ENCODE measurements at places on chromosomes 16 and 17.
A peak's percentile ranks its signal among the peaks of the same experiment; 100 is the strongest.

DNA sequence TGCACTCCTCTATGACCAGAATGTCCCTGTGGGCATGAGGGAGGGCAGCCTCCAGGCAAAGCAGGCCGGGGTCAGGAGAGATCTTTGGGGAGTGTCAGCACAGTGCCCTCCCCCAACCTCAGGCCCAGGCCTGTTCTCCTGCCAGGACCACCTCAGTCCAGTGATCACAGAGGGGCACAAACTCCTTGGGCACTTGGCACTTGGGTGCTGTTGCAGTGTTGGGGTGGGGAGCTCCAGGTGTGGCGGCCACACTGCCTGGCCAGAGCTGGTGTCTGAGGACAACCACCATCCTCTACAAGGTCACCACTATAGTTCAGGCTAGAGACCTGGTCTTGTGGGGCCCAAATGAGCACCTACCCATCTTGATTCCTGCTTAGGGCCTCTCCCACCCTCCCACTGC is 37.2 kb downstream of the SMPD3 start:
- no peak for DNase-seq

- DNase-seq = no peak
These were observed 742 bp upstream of the FBXO31 start for GRCh38 chr16:87384162-87384874.

GRCh38 chr17:77824102-77824779 is 134.3 kb upstream of the TNRC6C start:
- DNase-seq = no peak

GRCh38 chr16:75227361-75228142 is 8.8 kb downstream of the CTRB1 start:
- DNase-seq = no peak

GRCh38 chr16:80931801-80932707 is 74.6 kb downstream of the CMC2 start:
- peak; percentile 40 for DNase-seq

- no peak for DNase-seq
These were observed 9.4 kb downstream of the KRT33A start for GRCh38 chr17:41340934-41341861.

GRCh38 chr17:36814958-36815357 is 122.3 kb upstream of the LHX1 start:
- no peak for DNase-seq

DNA sequence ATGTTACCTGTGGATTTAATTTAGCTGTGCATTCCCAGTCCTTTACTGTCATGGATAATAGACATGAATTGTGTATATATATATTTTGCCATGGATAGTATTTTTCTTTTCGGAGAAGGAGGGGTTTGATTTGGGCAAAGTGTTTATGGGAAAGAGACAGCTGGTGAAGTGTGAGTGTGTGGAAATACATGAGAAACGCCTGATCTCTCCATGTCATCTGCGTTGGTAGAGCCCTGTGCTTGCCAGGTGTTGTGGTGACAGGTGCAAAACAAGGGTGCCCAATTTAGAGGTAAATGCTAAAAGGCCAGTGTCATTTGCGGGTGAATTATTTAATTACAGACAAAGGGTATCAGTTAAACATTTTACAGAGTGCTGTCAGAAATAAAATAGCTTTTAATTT is 23.4 kb downstream of the NDEL1 start:
- no peak for DNase-seq

DNA sequence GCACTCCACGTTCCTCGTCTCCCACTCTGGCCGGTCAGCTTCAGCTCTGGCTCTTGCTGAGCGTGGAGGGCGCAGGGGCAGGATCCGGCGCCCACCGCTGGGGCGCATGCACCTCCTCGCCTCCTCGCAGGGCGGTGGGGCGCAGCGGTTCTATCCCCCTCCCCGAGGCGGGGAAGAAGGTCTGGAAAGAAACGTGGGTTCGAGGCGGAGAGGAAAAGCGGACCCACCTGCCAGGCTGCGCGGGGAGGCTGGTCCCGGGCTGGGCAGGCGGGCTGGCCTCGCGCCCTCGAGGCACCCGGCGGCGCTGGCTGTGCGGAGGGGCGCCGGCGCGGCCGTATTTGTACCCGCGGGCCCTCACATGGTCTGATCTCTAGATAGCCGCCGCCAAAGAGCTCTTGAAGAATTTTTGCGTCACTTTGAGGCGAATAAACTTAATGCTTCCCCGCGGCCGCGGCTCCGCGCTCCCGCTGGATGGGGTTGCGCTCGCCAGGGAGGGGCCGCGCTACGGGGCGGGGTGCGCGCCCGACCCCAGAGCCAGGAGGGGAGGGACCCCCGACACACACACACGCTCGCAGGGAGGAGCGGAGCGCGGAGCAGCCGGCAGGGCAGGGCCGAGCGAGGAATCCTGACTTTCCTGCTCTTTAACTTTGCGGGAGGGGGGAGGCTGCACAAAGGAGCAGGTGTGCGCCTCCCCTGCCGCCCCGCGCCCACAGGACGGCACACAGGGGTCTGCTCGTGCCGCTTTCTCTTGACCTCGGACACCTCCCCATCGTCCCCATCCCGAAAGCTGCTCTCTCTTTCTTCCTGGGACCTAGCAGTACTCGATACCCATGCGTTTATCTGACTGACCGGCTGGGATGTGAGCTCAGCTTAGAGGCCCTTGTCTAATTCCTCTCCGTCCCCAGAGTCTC is at the start of gene SLC6A4:
Gene SLC6A4, minus strand, starts transcription at position 312 of the 911 bp plus-strand sequence. CDS start 13,739 bp downstream, outside the sequence.
- DNase-seq = no peak

DNA sequence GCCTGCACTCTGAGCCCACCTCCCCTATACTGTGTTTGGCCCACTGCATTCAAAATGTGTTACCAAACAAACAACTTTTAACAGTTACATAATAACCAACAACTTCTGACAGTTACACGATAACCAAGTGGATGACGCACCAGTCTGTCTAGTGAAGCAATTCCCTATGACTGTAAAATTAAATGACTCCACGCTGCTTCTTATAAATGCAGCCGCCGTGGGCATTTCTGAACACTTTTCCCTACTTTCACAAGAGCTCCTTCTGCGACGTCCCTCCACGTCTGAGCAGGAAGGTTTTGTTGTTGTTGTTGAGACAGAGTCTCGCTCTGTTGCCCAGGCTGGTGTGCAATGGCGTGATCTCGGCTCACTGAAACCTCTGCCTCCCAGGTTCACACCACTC is 27.6 kb downstream of the ZNF276 start:
- DNase-seq = no peak

DNA sequence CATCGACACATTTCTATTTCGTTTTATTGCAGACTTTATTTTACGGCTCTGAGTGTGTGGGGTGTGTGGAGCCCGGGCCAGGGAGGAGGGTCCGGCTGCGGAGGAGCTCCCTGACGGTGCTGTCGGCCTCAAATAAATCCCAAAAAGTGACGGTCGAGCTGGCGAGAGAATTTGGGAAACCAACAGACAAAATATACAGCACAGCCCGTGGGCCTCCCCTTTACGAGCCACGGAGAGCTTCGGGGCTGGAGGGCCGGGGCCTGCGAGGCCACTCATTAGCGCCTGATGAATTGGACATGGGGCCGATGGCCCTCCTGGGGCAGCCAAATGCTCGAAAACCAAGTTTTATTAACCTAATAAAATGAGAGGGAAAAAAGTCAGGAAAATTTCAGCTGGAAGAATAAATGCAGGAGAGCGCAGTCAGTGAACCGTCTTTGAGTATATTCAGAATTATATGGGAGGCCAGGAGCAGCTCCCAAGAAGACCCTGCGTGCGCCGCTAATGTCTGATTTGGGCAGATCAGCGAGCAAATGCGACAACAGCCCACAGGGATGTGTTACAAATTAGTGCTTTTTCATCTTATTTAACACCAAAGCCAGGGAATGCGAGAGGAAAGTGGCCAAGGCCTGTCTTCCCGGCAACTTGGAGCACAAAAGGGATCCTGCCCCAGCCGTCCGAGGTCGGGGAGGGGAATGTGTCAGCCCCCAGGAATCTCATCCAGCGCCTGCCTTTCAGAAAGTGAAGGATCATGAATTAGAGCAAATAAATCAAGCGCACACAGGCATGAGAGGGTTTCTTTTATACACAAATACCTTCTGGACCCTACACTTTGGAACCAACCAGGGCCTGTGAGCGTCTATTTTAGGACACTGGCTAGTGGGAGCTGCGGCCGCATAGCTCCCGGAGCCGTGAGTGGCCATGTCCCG is 249.1 kb downstream of the C16orf95 start:
- DNase-seq = no peak

- DNase-seq = no peak
These were observed 8.2 kb downstream of the GLP2R start for GRCh38 chr17:9833922-9834321.

DNA sequence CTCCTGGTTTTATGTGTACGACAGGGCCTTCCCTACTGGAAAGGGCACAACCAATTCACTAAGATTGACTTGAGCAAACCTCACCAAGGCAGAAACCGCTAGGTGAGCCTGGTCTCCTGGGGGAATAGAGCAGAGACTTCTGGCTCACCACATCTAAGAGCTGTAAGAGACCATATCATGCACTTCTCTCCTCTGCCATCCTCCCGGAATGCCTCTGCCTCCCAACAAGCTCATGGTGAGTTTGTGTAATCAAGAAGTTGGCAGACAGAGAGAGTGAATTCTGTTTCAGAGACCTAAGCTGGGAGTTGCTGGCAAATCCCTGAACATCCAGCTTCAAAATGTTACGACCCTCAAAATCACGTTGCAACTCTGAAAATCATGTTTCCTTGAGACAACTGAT is 154.8 kb downstream of the SLC39A11 start:
- DNase-seq = no peak

DNA sequence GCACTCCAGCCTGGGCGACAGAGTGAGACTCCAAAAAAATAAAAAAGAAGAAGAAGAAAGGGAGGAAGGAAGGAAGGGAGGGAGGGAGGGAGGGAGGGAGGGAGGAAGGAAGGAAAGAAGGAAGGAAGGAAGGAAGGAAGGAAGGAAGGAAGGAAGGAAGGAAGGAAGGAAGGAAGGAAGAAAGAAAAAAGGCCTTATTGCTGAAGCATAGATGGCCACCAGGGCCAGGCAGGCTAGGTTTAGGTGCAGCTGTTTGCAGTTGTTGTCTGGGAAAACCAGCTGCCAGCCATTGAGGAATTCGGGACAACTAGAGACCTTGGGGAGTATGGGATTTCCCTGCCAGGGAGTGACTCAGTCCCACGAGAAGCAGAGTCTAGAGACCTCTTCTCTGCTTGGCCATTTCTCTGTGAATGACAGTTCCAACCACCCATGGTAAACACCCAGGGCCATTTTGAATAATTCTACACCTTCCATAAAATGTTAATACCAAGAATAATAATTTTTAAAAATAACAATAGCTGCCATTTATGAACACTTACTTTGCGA is 31.0 kb downstream of the SCNN1B start:
- DNase-seq = no peak

DNA sequence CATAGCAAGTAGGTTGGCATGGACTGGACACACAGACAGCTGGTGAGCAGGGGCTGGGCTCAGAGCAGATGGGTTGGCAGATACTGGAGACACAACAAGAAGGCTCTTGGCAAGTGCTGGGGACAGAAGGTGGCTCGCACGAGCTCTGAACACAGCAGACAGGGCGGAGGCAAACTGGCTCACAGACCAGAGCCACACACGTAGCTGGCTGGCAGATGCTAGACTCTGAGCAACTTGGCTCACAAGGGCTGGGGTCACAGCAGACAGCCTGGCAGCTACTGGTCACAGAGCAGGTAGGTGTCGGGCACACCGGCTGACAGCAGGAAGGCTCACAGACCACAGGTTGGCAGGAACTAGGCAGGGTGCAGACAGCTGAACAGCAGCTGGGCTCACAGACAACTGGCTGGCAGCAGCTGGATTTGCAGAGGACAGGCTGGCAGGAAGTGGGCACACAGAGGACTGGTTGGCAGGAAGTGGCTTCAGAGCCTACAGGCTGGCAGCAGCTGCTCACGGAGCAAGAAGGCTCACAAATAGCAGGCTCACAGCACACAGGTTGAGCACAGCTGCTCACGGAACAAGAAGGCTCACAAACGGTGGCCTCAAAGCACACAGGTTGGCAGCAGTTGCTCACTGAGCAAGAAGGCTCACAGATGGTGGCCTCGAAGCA is 725 bp downstream of the KRTAP16-1 start:
- no peak for DNase-seq

- DNase-seq = peak; percentile 76
These were observed 26.1 kb upstream of the ABCA8 start for GRCh38 chr17:68981288-68981687.

GRCh38 chr16:7405166-7405565 is 72.5 kb downstream of the RBFOX1 start:
- no peak for DNase-seq

GRCh38 chr17:36592316-36592715 is 637 bp downstream of the DHRS11 start:
- no peak for DNase-seq

DNA sequence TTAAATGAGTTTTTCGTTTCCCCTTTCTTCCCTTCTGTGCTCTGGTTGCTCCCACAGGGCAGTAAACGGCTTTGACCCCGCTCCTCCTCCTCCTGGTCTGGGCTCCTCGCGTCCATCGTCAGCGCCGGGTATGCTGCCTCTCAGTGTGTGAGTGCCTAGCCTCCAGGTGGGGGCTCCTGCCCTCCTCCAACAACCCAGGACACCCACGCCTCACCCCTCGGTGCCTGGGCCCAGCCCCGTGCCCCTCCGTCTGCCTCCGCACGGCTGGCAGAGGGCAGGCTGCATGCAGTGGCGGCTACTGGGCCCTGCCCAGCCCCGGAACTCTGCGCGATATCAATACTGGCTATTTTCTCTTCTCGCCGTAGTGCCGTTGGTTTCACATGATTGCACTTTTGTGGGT is 31.2 kb downstream of the NDEL1 start:
- no peak for DNase-seq

- no peak for DNase-seq
These were observed 29.9 kb downstream of the SHCBP1 start for GRCh38 chr16:46591257-46591656.

GRCh38 chr16:75244844-75245758 is 6.3 kb downstream of the BCAR1 start:
- DNase-seq = peak; percentile 99

DNA sequence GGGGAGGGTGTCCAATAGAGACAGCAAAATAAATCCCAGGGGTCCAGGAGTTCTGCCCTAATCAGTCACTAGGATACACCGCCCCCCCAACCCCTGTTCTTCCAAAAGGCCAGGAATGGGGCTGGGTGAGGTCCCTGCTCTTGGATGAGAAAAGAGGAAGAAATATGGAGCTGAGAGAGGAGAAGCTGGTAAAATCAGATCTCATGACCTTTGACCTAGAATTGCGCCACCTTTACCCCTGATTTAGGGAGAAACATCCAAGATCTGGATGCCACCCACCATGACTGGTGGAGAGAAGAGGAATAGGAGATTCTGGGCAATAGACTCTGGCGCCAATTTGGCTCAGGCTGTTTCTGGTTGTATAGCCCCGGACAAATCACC is 707 bp upstream of the CACNB1 start:
- no peak for DNase-seq

DNA sequence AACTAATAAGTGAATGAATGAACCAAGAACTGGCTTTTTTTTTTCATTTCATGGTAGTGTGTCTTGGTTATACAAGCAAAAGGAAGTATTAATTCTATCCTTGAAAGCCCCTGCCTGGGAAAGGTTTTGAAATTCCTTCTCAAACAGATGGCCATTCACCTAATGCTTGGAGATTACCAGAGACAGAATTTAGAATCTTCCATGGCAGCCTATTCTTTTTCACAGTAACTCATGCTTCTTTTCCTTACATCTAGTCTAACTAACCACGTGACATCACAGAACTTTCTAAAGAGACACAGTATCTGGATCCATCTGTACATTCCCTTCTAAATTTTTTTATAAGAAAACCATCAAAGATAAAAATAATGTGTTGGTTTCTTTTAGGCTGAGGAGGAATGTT is 151.6 kb downstream of the FTO start:
- no peak for DNase-seq
